ENCODE measurements at places on chromosomes 3 and 15.

DNA sequence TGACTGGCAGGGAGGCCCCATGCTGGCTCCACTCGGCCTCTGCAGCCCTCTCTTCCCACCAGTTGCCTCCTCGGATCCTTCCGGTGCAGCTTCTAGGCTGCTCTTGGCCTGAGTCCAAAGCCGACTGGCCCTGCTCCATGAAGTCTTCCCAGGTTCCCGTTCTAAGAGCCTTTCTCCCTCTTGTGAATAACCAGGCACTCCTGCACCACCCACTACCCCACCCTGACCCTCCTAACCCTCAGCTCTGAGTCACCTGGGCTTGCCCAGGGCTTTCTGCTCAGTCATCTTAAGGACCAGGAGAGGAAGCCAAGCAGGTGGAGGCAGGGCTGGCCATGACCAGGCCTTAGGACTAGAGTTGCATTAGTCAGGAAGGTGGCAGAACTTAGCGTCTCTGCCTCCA lies 28.1 kb upstream of the CNBP start:
- peak; percentile 60 for DNase-seq

DNA sequence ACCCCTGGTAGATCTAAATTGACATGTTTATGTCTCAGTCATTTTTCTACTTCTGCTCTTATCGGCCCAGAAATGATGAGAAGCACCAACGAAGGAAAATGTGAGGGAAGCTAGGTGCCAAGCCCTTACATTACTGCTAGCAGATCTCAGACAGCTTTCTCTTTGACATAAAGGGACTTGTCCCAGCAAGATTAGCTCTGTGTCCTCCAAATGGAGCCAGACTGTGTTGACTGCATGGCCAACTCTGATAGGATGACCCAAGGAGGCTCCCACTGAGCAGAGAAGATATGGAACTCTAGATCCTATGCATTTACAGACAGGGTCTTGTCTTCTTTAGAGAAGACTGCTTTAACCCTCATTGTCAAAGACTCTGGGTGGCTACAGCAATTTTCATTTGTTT lies 2.8 kb upstream of the MCTP2 start:
- no peak for DNase-seq

- DNase-seq = no peak
Observed at GRCh38 chr3:129118745-129119144, 2.9 kb downstream of the RAB43 start.

DNA sequence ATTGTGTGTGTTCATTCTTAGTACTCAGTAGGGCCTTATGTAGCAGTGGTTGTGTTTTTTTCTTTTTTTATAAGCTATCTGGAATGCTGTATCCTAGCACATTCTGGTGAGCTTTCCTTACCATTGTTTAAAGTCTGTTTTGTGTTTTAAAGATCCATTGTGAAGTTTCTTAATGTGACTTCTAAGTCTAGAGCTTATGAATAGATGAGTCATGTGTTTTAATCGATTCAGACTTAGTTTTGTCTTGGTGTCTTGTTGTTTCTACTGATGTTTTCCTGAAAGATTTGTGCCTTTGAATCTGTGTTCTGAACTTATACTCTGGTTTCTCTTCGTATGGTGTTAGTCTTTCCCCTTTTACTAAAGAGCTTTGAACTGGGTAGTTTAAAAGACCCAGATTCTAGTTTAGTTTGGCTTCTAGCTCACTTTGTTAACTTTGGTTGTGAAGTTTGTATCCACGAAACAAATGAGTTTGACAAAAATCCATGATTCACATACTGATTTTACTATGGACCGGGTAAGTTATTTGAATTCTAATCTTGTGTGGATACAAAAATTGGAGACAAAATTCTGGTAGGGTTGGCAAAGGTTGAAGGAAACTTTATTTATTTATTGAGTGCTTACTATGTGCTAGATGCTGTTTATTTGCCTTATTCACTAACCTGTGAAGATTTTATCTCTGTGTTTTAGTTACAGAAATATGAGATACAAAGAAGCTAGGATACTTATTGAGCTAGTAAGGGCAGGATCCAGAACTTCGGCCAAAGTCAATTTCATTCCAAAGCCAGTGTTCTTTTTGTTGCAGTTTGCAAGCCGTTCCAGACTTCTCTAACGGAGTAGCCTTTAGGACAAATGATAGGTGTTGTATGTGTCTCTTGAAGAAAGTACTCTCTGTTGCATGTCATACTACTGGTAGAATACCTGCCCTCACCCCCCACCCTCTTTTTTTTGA lies 24.8 kb downstream of the AKAP13 start:
- DNase-seq = no peak

- no peak for DNase-seq
Observed at GRCh38 chr15:32869776-32870175, 152.0 kb downstream of the GREM1 start.

GRCh38 chr3:38141952-38142273 lies 3.5 kb downstream of the MYD88 start:
- no peak for DNase-seq

GRCh38 chr3:105686278-105686897 lies 182.4 kb downstream of the CBLB start:
- peak; percentile 31 for DNase-seq

- no peak for DNase-seq
Observed at GRCh38 chr3:26652164-26652563, 29.6 kb downstream of the LRRC3B start.

DNA sequence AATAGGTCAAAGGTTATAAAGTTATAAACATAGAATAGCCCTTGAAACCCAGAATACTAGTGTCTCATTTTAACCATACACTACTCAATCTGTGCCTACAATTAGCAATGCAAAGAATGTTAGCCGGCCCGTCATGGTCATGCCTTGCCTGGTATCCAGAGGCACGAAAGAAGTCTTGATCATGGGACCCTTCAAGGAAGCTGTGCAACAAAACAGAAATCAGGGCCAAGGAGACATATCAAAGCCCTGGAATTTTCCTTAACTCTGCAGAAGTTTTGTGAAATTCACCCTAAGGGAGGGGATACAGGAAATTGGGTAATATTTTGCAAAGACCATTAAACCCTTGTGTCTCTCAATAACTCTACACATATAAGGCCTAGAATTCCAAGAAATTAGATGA lies 482.4 kb downstream of the ROBO1 start:
- no peak for DNase-seq

DNA sequence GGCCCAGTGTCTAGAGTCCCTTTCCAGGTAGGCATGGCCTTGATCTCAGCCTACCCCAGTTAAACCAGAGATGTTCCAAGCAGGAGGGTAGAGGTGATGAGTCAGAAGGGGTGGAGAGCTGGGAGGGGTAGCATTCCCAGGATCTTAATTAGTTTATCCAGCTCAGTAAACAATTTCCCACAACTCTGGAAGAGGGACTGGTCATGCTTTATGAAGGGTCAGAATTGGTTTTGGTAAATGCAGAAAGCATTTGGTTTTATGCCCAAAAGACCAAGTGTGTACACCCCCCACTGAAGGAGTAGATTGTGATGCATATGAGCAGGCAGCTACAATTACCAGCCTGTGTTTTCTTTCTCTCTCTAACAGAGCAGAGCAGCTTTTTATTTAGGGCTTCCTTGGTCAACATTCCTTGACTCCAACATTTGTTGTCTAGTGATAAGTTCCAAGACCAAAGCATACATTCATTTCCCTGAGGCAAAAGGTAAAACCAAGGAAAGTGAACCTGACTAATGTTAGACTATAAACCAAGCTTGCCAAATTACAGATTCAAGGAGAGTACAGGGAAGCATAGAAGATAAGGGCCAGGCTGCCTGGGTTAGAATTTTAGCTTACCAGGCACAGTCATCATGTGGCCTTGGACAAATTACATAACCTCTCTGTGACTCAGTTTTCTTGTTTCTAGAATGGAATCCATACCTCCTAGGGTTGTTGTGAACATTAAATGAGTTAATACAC lies 17.6 kb downstream of the EXOSC7 start:
- DNase-seq = peak; percentile 54

DNA sequence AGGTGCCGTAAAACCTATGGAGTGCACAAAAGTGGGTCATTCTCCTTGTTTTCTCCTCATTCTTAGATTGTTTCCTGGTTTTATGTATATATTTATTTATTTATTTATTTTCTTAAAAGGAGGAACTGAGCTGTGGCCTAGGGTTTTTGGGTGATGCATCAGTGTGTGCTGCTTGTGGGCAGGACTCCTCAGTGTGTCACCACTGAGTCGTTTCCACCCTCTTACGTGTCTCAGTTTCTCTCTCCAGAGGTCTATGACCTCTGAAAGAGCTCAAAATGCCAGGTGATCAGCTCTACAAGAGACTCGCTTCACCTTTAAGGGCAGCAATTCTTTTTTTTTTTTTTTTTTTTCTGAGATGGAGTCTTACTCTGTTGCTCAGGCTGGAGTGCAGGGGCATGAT lies 72.9 kb downstream of the CD200 start:
- DNase-seq = peak; percentile 15

DNA sequence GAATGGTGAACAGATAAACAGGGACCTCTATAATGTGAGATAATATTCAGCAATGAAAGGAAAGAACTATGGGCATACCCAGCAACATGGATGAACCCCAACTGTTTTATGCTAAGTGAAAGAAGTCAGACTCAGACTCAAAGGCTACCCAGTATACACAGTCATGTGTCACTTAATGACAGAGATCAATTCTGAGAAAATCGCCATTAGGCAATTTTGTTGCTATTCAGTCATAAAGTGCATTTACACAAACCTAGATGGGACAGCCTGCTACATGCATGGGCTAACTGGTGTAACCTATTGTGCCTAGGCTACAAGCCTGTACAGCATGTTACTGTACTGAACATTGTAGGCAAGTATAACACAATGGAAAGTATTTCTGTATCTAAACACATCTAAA lies 76.5 kb downstream of the B3GNT5 start:
- DNase-seq = no peak

DNA sequence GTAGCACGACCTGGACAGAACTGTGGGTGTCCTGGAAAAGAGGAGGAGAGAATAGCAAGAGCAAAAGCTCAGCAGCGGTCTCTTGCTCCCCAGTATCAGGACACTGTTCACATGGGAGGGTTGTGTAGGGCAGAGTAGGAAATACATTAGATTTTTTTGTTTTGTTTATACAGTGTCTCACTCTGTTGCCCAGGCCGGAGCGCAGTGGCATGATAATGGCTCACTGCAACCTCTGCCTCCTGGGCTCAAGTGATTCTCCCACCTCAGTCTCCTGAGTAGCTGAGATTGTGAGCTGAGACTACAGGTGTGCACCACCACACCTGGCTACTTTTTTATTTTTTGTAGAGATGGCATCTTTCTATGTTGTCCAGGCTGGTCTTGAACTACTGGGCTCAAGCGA lies 53.3 kb downstream of the FNDC3B start:
- no peak for DNase-seq

GRCh38 chr3:143851331-143852017 lies 3.2 kb upstream of the SLC9A9 start:
- DNase-seq = no peak

DNA sequence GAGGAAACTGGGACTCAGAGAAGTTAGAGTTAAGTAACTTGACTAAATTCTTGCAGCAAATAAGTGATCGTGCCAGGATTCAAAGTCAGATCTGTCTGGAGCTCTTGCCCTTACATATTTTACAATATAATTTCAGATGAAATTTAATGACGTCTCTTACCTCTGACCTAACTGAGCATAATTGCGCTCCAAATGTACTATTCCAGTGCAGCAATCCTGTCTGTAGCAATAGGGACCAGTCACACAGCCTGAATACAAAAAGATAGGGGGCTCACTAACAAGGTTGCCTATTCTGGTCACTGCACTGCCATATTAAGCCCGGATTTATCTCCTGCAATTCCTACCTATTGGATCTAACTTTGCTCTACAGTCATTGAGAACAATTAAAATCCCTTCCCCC lies 316.4 kb downstream of the ZBTB20 start:
- no peak for DNase-seq

DNA sequence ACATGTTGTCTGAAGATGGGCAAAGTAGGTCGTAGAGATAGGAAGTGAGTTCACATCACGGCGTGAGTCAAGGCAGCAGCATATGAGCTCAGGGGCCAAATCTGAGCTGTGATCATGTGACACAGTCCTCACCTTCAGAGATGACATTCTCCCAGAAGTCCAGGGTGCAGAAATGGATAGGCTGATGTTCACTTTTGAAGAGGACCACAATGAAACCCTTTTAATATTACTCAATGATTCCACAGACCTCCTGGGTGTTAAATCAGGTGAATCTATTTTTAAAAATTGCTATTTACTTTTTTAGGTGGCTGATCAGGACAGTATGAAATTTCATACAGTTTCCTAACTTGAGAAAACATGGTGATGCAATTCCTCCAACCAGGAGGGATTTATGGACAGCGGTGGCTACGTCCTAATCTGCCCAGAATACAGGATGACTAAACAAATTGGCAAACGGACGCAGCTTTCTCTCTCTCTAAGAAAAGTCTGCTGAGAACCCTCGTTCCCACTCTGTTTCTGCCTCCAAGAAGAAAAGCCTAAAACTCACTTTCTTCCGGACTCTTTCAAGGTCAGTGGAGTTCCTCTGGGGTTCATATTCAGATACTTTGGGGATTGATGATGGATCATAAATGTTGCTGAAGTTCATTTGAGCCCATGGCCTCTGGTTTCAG lies 34.4 kb downstream of the B3GNT5 start:
- DNase-seq = no peak

DNA sequence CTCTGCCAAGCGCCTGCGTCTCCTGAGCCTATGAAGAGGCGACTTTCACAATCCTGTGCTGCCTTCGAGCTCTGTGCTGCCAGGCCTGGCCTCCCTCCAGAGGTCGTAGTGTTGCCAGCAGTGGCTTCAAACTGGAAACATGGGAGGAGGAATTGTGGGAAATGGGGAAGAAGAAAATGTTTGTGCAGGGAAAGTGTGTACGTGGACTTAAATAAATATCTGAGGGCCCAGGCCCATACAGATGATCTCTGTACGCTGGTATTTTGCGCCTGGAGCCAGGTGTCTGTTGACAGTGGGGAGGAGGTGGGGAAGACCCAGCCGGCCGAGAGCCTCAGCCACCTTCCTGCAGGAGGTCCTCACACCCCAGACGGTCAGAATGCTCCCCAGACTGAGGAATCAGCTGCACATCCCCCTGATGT lies 44.6 kb downstream of the ZBTB38 start:
- peak; percentile 54 for DNase-seq

GRCh38 chr3:16658925-16659793 lies 53.9 kb upstream of the DAZL start:
- no peak for DNase-seq

- DNase-seq = no peak
Observed at GRCh38 chr3:11250902-11251806, 21.0 kb upstream of the ATG7 start.

DNA sequence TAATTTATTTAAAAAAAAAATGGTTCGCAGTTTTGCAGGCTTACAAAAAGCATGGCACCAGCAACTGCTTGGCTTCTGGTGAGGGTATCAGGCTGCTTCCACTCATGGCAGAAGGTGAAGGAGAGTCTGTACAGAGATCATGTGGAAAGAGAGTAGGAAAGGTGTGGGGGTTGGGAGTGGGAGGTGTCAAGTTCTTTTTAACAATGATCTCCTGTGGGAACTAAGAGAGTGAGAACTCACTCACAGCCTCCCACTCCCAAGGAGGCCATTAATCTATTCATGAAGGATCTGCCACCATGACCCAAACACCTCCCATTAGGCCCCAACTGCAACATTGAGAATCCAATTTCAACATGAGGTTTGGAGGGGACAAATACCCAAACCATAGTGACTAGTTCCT lies 21.1 kb upstream of the ACTL6A start:
- DNase-seq = no peak

GRCh38 chr3:94862703-94863102 lies 799.8 kb downstream of the NSUN3 start:
- peak; percentile 26 for DNase-seq

GRCh38 chr15:79030470-79030869 lies 60.1 kb downstream of the RASGRF1 start:
- no peak for DNase-seq

- DNase-seq = no peak
Observed at GRCh38 chr3:126125341-126125740, 41.4 kb upstream of the SLC41A3 start.

- no peak for DNase-seq
Observed at GRCh38 chr3:108125550-108126071, 34.8 kb upstream of the CD47 start.

Data from fibroblast of skin of back (primary cell).